ENCODE measurements at places on chromosomes 2 and 18.

GRCh38 chr2:183001948-183002347, 36.3 kb downstream of the NCKAP1 start:
- DNase-seq: no peak

DNA sequence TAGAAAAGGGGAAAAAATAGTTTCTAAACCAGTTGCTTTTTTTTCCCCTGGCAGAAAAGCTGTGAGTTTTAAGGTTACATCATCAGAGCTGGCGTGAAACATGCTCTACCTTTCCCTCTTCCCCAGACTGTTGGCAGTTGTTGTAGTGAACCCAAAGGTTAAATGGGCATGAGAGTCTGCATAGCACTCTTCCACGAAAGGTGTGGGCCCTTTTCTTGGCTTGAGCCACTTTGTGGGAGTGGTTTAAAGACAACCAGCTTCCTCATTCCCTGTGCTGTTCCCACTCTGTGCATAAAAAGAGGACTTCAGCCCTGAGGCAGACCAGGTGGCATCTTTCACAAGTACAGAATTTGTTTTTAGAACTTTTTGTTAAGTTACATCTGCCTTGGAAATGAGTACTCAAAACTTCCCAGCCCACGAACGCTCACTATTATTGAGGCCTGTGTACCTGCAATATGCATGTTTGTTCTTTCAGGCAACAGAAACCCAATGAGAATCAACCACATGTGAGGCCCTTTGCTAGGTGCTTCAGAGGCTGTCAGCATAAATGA, 243.8 kb downstream of the BABAM2 start:
- peak; percentile 68 for DNase-seq

DNA sequence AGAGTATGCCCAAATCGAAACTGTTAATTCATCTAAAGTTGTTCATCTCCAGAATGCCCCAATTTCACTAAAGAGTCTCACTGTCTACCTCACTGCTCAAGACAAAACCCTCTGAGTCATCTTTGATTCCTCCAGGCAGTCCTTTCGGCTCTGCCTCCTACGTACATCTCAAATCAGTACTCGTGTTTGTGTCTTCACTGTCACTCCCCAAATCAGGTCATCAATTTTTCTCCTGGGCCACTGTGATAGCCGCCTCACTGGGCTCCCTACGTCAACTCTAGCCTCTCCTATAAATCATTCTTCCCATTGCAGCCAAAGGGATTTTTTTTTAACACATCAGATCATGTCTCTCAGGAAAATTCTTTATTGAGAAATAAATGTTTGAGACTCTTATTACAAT, 42.1 kb upstream of the TTC39C start:
- no peak for DNase-seq

DNA sequence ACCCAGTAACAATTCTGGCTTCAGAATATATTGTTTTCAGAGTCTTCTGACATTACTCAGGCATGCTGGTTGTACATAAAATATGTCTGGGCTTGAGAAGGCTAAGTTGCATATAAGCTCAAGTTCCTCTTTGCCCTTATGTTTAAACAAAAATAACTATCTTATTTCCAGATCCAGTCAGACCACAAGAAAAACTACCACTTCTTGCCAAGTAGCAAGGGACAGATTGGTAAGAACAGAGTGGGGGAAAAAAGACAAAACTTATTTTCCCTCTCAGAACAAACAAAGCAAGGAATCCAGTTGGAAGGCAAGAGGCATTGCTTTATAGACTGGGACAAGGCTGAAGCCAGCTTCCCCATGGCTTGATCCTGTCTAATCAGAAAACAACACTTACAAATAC, 1036.7 kb upstream of the CELF4 start:
- DNase-seq: no peak

GRCh38 chr2:134167015-134167414, 86.9 kb upstream of the MGAT5 start:
- no peak for DNase-seq

DNA sequence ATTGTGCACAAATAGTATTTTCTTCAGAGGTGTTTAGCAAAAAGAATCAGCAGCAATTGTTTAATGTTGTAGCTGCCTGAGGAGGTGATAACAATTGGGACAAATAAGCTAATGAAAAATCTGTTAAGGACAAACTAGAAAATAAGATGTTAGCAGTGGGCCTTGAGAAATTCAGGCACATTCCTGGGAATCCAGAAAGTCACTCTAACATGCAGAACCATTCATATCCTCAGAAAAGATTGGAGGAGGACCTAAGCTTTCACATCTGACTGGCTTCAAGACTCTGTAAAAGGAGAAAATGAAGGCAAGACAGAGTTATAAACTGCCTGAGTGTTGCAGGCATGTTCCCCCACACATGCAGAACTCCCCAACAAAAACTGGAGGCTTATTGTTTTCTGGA, 353.5 kb upstream of the RGPD4 start:
- no peak for DNase-seq

DNA sequence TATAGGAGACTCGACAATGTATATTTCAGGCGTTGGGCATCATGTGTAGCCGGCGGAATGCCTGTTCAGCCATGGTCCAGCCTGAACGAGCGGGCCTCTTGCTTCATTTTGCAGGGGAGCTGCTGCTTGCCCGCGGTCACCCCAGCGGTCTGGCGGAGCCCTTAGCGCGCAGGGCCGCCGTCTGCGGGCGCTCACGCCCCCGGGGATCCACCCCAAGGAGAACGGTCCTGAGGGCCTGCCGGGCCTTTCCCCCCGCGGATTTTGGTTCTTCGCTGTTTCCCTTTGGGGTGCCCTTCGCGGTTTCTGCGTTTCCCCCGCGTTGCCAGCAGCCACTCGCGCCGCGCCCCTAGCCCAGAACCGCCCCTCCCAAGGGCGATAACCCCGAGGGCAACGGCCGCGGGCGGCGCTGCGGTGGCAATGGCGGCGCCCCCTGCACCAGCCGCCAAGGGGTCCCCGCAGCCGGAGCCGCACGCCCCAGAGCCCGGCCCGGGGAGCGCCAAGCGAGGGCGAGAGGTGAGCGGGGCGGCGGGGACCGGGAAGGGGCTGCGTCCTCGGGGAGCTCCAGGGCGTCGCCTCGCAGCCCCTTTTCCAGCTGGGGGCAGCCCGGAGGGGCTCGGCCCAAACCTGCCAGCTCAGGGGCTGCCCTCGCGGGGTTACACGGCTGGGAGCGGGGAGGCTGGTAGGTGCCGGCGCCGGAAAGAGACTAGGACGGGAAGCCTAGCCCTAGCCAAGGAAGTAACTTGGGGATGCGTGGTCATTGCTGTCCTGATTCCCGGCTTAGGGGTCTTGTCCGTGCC, at the start of gene MFSD2B:
MFSD2B (plus strand) TSS at position 406 of the 797 bp plus-strand sequence; CDS start at position 418, 12 bp downstream.
- DNase-seq: peak; percentile 41

GRCh38 chr2:118089139-118089800, 999 bp downstream of the INSIG2 start:
- DNase-seq: peak; percentile 70

Measured in stomach (tissue), 19 donors.